Osteoblast (primary cell): ENCODE measurements at places on chromosomes 5 and 9. TPM values are rescaled to one million over a fixed set of nuclear protein-coding genes. Genes with fewer than 3 reads are reported as not detected.

GRCh38 chr9:123615381-123615780 lies 259.4 kb downstream of the CRB2 start:
- DNase-seq = peak; percentile 14

GPX3 gene
- total RNA-seq = 8.8 and 9.8 TPM in 2 replicates

DNA sequence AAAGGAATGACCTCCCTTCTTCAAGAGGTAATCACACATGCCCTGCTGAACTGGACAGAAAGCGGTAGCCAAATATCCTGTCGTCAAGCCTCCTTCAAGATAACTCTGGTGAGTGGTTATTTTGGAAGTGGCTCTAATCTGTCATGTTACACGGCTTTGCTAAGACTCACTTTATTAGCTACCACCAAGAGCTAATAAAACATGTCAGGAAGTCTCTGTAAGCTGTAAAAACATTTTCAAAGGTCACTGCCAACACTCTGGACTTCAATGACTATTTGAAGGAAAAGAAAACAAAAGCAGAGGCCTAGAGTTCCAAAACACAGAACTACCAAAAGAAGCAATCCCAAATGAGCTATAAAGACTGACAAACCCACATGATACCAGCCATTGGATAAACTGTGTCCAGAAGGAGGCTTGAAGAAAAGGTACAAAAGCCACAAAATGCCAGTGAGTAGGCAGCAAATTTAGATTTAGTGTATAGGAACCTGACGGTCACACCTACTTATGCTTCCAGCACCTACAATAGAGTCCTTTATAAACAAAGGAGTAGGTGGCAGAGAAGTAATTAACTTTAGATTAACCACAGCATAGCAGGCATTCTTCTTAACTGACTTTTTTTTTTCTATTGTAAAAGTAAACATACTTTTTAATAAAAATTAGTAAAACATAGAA lies 97.3 kb upstream of the EQTN start:
- peak; percentile 58 for DNase-seq

SH3RF2 gene
- 2.9 and 4.0 TPM in 2 replicates for total RNA-seq

NIPAL4 gene
- total RNA-seq = 0.36 TPM in 1 of 2 replicates, not detected in the other

SH2D3C gene
- 0.29 and 0.36 TPM in 2 replicates for total RNA-seq

MARCOL gene
- total RNA-seq = not detected in 2 replicates

DNA sequence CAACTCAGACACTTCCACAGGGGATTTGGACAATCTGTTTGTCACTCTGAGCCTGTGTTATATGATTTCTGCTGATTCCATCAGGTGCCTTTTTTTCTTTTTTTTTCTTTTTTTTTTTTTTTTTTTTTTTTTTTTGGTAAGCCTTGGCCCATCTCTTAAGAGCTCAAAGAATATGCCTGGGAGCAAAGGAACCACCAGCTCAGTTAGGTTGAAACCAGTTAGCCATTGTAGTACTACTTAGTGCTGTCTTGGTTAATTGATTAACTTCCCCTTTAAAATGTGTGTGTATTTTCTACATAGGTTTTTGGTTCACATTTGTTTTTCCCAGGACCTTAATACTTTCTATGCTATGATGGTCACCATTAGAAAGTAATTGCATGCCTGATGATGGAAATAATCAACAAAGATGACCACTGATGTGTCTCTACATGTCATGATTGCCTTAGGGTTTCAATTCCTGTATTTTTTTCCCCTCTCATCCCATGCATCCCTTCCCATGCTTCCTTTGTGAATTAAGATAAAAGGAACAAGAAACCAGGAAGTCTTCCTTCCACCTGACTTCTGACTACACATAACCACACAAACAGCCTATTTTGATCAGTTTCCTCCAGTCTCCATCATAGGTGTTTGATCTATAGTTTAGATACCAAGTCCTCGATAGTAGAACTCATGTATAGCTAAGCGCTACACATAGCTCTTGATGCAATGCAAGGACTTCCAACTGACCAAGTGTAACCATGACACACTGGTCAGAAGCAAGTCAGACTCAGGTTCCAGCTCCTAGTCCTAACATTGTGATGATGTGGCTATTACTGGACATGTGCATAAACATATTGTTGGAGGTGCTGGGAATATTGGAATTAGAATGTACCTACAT lies 306.1 kb downstream of the EFNA5 start:
- no peak for DNase-seq
